ENCODE measurements at places on chromosomes 6 and 20.

GRCh38 chr20:32470025-32470861, 112.1 kb downstream of the ASXL1 start:
- DNase-seq = no peak

- no peak for DNase-seq
These were observed 298.8 kb downstream of the FOXA2 start for GRCh38 chr20:22285555-22285954.

GRCh38 chr6:128239146-128239545, 281.3 kb downstream of the PTPRK start:
- no peak for DNase-seq

- no peak for DNase-seq
These were observed 6.3 kb downstream of the FRMD1 start for GRCh38 chr6:168072730-168073129.

DNA sequence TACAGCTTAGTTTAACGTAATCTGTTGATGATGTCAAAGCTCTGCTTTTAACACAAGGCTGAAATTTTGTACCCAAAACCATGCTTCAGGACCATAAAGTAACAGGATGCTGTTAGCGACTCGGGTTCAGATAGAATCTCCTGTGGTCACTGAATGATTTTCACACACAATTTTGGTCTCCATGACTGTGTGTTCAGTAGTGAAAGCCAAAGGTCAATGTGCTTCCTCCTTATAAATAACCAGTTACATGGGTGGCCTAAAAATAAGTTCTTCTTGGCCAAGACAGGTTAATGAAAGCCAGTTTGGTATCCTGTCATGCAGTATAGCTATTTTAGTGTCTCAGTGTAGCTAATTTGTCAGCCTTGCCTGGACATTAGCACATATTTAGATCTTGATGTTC, 19.1 kb upstream of the LOC128125822 start:
- DNase-seq = no peak

GRCh38 chr20:634148-634925, 18.7 kb downstream of the SRXN1 start:
- DNase-seq = no peak

DNA sequence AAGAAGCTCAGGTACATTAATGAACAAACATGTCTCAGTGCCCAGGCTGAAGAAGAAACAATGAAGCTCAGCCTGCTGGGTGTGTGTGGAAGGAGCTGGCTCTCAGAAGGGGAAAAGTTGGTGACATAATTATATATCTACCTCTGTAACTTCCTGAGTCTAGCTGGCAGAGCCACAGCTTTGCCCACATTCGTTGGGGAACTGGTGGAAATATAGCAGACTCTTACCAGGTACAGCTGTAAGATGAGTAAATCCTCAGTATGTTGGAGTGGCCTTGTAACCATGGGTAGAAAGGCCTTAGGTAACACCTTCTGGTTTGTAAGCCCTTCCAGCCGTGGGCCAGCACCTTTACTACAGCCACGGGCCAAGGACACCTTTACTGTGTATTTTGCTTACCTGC, 29.9 kb upstream of the PNRC1 start:
- DNase-seq = no peak

DNA sequence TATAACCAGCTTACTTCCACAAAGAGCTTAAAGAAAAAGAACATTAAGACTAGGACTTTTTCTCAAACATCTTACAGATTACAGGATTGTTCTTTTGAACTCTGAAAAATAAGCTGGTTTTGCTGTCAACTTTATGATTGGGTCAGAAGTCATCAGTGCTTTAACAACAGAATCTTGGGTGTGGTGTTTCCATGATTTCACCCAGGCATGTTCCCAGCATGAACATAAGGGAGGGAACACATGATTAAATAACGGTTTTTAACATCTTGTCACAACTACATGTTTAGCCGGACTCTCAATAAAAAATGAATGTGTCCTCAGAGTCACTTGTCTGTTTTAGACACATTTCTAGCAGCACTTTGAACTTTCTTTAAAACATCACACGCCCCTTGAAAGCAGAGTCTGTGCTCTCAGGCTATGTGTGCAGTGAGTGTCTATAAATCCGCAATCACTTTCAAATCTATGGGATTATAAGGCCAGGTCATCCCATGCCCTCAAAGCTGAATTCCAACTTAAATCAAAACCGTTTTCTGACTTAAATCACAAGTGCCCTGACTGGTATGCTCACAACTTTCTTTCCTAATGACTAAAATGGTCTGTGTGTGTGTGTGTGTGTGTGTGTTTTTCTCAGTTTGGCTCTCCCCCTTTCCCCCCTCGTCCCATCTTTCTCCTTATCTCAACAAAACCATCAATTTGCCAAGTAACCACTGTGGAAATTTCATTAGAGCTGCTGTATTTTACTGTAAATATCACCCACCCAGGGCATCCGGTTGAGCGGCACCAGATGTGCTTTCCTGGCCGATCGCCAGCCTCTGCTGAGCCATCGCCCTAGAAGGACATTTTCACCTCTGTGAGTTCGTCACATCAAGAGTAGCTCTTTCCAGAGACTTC, 216.8 kb upstream of the DTNBP1 start:
- DNase-seq = peak; percentile 21

GRCh38 chr20:22630701-22631100, 46.3 kb upstream of the FOXA2 start:
- DNase-seq = no peak

DNA sequence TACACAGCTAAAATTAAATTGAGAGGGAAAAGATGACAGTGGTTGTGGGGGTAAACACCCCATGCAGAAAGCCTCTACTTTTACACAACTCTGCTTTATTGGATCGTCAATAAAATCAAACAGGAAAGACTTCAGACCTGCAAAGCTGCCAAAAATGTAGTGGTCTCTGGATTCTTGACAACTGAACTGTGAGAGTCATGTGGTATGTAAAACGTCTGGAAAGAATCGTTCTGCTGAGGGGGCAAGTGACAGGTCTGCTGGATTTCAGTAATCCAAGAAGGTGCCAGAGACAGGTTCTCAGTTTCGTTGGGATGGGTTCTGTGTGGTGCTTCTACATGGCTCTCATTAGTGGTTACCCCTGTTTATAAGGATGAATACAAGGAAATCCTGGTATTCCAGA, 63.3 kb downstream of the TSPYL4 start:
- DNase-seq = no peak

- peak; percentile 98 for DNase-seq
These were observed at the start of gene CSNK2B for GRCh38 chr6:31665501-31666336. TSS of gene CSNK2B (plus strand) at chr6:31666080. CDS start at chr6:31666832, 752 bp downstream.

GRCh38 chr20:44454306-44454963, 21.2 kb upstream of the TTPAL start:
- DNase-seq = no peak

DNA sequence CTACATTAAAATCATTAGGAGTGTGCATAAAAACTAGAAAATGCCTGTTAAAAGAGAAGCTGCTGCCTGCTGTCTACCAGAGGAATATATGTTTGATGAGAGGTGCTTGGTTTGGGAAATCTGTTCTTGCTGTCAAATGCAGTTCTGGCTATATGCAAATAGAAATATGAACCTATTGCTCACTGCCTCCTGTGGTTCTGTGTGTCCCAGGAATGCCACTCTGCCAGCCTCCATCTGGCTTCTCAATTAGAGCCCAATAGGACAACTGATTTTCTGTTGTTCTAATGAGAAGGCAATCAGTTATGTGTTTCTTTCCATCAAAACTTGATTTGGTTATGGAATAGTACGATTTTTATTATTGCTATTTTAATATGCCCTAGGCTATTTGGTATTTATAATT, 759.7 kb downstream of the HDGFL1 start:
- no peak for DNase-seq

DNA sequence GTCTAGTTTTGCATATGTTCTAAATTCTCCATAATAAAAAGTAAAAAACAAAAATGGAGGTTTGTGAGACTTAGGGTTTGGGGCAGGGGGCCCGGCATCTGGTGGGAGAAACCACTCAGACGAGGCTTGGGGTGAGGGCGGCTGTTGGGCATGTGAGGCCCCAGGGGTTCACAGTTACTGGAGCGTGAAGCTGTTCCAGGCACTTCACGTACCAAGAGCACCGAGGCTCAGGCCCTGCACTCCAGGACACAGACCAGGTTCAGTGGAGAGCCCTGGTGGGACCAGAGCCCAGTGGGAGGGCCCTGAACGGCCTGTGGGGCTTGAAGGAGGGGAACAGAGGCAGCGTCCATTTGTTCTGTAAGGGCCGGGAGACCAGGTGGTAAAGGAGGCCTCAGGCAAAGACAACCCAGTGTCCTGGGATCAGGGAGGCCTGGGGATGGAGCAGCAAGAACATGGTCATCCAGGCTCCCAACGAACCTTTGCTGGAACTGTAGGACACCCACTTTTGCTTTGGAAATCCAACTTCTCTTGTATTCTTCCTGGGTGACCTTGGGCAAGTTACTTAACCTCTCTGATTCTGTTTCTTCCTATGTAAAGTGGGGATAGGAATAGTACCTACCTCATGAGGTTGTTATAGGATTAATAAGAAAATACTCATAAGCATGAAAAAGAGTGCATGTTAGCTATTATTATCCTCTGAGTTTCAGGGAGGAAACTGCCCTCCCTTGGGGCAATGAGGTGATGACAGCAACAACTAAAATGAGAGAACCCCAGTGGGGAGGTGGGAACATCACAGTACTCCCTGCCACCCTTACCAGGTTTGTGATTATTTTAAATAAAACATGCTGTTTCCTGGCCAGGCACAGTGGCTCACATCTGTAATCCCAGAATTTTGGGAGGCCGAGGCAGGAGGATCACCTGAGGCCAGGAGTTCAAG, 1.1 kb upstream of the FGD2 start:
- DNase-seq = no peak

GRCh38 chr20:46799781-46800408, 90.4 kb downstream of the SLC2A10 start:
- DNase-seq = no peak

GRCh38 chr20:15248618-15249395, 911.4 kb upstream of the FLRT3 start:
- no peak for DNase-seq

GRCh38 chr20:24994470-24995368, 2.2 kb upstream of the APMAP start:
- DNase-seq = peak; percentile 77

- DNase-seq = no peak
These were observed 74.5 kb downstream of the HUS1B start for GRCh38 chr6:582370-582769.

DNA sequence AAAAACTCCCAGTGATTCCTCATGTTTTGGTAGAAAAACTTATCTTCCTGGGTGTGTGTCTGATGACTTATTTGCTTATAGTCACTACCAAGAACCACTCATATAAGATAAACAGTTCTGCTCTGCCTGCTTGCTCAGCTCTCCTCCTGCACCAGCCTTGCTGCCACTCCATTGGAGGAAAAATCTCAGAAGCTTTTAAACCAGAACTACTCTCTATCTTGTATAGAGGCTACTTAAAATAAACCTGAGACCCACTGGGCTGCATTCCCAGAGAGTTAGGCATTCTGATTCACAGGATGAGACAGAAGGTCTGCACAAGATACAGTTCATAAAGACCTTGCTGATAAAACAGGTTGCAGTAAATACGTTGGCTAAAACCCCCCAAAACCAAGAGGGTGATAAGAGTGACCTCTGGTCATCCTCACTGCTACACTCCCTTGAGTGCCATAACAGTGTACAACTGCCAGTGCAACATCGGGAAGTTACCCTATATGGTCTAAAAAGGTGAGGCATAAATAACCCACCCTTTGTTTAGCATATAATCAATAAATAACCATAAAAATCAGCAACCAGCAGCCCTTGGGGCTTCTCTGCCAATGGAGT, 728.3 kb downstream of the EPHA7 start:
- DNase-seq = no peak

- DNase-seq = no peak
These were observed 252.8 kb upstream of the HS3ST5 start for GRCh38 chr6:114595591-114595990.

- no peak for DNase-seq
These were observed 10.5 kb upstream of the ZNF334 start for GRCh38 chr20:46523696-46524328.

GRCh38 chr6:54244430-54244829, 63.8 kb upstream of the TINAG start:
- DNase-seq = no peak

- no peak for DNase-seq
These were observed 40.8 kb downstream of the ZBTB2 start for GRCh38 chr6:151350442-151351145.

DNA sequence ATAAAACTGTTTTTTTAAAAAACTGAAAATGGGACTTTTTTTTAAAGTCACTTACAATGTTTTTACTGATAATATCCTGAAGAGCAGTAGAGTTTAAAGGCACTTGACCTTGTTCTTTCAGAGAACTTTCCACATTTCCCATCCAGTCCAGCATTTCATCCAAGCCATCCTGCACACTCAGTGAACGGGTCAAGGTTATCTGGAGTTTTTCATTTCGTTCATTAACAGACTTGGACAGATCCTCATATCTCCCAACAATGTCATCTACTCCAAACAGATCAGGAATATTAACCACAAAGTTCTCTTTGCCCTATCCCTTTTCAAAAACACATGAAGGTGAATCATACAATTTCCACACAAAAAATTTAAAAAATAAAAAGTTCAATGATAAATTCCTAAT, 69.1 kb downstream of the DST start:
- DNase-seq = no peak

DNA sequence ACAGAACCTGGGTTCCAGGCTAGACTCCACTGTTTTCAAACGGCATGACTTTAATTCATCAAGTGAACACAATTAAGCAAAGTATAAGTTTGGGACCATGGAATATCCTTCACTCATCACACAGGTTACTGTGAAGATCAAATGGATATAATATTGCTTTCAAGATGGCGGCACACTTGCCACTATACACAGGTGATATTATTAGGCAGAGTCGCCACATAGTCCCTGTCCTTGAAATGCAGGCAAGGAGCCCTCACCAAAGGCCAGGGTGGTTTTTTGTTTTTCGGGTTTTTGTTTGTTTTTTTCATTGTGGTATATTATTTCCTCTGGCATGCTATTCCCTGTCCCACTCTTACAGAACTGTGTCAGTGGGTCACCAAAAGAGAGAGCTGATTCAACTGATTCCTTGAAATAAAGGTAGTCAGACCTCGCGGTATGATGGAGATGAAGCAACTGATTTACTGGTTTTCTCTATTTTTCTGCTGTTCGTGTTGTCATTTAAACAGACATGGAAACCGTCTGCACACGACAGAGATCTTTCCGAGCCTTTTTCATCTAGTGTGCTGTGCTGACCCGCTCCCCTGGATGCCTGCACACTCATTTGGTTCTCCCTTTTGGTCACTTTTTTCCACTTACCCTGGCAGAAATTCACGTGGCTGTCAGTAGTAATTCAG, 29.7 kb downstream of the MYB start:
- no peak for DNase-seq

Data from activated CD4-positive, alpha-beta T cell treated with anti-CD3 and anti-CD28 coated beads for 1 hour (primary cell).